Urothelium cell line (cell line): ENCODE measurements at places on chromosomes 2 and 18.

GRCh38 chr2:235618039-235618438 lies 124.2 kb downstream of the AGAP1 start:
- no peak for DNase-seq

DNA sequence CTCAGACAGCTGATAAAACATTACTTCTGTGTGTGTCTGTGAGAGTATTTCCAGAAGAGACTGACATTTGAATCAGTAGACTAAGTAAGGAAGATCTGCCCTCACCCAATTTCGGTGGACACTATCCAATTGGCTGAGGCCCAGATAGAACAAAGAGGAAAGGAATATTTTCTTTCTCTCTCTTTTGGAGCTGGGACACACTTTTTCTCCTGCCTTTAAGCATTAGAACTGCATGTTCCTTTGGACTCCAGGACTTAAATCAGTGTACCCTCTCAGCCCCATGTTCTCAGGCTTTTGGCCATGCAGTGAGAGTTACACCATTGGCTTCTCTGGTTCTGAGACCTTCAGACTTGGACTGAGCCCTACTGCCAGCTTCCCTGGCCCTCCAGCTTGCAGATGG lies 3.3 kb upstream of the SRBD1 start:
- DNase-seq, result no peak

- DNase-seq, result no peak
These were observed 46.0 kb downstream of the SCN1A start for GRCh38 chr2:166081852-166082251.

GRCh38 chr2:198807131-198807530 lies 650.6 kb downstream of the SATB2 start:
- DNase-seq, result no peak
